ENCODE measurements at places on chromosomes 16 and 17.

GRCh38 chr17:49035470-49036269, 38.5 kb downstream of the IGF2BP1 start:
- DNase-seq, result peak; percentile 1

DNA sequence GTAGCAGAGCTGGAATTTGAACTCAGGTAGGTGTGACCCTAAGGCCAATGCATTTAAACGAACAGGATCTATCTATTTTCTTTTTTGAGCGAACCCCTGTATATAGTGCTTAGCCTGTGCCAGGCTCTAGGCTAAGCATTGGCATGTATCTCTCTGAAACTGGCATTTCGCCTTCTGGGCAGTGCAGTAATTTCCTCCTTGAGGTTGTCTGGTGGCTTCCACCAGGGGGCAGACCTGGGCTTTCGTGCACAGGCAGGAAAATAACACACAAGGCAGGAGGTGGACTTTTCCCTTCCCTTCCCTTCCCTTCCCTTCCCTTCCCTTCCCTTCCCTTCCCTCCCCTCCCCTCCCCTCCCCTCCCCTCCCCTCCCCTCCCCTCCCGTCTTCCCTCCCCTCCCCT, 34.4 kb upstream of the PRKCB start:
- peak; percentile 66 for DNase-seq

DNA sequence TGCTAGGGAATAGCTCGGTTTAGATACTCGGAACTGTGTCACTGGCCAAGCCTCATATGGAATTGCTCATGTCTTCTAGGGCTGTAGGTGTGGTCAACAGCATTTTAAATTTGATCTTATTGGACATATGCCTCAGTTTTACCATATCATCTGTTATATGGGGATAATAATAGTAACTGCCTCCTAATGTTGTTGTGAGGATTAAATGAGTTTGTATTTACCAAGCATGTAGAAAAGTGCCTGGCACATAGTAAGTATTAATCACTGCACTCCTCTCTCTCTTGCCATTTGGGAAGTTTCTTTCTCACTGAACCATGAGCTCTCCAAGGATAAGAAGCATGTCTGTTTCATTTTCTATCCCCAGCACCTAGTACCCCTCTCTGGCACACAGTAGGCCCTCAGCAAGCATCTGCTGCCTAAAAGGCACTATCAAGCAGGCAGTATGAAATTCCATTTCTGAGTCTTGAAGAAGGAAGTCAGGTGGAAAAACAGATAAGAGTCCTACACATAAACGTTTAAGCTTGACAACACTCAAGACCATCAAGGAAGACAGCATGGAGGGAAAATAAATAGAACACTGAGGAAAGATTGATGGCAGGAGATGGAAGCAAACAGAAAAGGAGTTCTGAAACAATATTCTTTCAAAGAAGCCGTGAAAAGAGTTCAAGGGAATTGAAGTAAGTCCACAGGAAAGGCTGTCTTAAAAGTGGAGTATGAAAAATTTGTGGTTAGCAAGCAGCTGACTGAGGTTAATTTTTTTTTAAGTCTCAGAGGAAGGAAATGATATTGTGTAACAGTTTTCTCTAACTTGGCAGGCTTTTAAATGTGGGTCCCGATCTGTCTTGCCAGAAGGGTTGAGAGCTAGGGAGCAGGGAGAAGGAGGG, 2.2 kb upstream of the ATP6V0A1 start:
- DNase-seq, result no peak

GRCh38 chr17:3447625-3448024, 14.0 kb upstream of the OR1E2 start:
- no peak for DNase-seq

- DNase-seq, result no peak
Observed at GRCh38 chr16:54987081-54987480, 56.4 kb downstream of the IRX5 start.

GRCh38 chr16:4298761-4299522, 16.9 kb upstream of the GLIS2 start:
- DNase-seq, result no peak

DNA sequence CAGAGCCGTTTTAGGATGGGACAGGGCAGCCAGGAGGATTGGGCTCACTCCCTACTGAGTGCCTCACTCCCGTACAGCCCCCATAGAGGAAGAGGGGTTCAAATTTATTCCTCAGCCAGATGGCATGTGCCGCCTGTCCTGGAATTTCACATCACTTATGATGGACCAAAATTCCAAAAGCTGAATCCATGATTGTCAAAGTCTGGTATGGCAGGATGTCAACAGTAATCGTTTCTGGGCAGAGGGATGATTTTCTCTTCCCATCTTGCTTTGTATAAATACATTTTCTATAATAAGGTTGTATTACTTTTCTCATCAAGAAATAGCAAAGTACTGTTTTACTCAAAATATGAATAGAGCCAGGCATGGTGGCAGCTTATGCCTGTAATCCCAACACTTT, 38.7 kb upstream of the STH start:
- no peak for DNase-seq

- no peak for DNase-seq
Observed at GRCh38 chr16:65222049-65222448, 100.2 kb upstream of the CDH11 start.

DNA sequence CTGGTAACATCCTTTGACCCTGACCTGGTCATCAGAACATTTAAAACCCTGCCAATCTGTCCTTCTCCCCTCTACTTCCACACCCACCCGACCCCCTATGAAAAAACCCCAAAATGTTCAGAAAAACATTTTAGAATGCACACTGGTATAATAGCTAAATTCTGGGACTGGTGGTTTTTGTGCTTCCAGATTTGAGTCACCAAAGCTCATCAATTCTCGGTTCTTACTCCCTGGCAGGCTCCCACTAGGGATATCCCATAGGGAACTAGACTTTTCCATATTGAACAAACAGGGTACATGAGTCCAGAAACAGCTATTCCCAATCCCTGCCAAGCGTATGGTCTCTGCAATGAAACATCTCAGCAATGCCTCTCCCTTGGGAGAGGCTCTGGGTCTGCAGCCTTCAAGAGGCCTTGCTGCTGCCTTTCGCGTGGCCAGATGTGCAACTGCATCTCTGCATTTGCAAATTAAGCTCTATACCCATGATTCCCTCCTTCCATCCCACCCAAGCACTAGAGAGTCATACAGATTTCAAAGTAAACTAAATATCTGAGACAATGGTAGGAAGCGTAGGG, 67.7 kb downstream of the SMG6 start:
- no peak for DNase-seq

DNA sequence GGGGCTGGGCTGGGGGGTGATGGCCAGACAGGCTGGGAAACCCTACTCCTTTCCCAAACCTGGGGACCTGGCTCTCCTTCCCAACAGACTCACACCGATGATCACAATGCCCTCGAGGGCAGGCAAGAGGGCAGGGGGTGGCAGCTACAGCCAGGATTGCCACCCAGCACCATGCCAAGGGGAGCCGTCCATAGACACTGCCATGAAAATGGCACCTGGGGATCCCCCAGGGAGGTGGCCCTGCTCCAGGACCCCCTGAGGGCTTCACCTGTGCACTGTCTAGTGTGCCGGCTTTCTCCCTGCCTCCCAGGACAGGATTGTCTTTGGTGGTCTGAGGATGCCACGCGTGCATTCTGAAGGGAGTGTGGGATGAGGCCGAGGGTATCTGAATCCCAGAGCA, 24.6 kb downstream of the RPH3AL start:
- DNase-seq, result no peak

GRCh38 chr17:82648742-82649331, 593 bp upstream of the WDR45B start:
- DNase-seq, result no peak

DNA sequence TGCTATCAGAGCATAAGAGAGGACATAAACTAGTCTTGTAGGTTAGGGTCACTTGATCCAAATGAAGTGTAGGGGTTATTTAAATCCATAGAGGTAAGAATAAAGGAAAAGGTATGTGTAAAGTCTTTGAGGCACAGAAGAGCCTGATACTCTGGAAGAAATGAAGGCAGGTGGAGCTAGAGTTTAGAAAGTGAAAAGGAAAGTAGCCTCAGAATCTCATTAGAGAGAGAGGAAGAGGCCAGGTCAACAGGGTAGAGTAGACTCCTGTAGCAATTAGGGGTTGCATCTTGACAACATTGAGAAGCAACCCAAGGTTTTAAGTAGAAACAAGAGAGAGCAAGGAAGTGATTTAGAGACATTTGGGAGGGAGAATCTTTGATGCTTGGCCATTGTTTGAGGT, 235.2 kb upstream of the SOX9 start:
- DNase-seq, result no peak

GRCh38 chr17:55172612-55173011, 92.1 kb upstream of the HLF start:
- no peak for DNase-seq

DNA sequence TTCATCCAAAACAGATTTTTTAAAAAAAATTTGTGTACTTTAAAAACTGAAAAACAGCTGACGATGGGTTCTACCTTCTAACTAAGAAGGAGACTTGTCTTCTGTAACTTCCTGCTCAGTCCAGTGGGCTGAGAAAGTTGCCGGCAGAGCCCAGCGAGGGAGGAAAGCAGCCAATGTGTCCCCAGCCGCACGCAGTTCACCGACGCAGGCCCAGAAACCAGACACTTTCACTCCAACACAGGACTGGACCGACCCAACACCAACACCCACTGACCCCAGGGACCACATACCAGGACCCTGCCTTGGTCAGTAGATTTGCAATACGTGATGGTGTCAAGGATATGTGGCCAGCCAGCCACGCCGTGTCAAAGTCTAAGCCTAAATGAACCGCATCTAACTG, 25.6 kb downstream of the TRAP1 start:
- no peak for DNase-seq

All from CD4-positive, alpha-beta T cell treated with Interferon gamma for 1 hour (primary cell).